ENCODE measurements at places on chromosomes 4 and X.

- no peak for DNase-seq
Measured at GRCh38 chr4:7557456-7557855, 122.7 kb upstream of the PSAPL1 start.

DNA sequence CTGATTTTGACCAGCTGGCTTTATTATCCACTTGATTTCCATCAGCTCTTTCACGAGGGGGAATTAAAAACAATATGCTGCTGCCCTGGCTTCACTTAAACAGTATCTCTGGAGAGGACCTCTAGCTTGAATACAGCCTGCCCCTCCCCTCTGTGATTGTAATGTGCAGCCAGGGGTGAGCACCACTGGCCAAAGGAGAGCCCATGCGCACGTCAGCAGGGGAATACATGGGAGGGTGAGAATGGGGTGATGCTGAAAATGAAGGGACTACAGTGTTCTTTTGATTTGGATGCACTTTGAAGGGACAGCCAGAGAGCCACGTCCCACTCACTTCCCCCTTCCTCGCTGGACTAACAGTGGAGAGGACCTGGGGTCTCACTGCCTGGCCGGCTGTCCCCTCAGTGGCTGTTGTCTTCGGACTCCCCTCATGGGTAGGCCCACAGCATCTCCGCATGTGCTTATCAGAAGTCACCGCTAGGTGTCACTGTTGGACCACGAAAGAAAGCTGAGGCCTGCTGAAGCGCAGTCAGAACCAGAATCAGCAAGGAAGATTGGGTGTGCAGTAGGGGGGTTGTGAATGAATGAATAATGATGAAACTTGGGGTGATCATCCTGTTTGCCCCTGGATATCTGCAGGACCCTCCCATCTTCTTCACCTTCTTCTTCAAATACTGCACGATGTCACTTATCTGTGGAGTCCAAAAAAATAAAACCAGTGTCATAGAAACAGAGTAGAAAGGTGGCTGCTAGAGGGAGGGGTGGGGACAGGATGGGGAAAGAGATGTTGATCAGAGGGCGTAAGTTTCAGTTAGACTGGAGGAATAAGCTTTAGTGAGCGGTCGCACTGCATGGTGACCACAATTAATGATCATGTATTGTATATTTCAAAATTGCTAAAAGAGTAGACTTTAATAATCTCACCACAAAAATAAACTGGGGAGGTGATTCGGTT is 32.8 kb downstream of the CLCN4 start:
- peak; percentile 56 for DNase-seq

- no peak for DNase-seq
Measured at GRCh38 chr4:139528377-139529005, 27.5 kb downstream of the SETD7 start.

- DNase-seq: no peak
Measured at GRCh38 chr4:17667253-17667652, 52.8 kb downstream of the MED28 start.

DNA sequence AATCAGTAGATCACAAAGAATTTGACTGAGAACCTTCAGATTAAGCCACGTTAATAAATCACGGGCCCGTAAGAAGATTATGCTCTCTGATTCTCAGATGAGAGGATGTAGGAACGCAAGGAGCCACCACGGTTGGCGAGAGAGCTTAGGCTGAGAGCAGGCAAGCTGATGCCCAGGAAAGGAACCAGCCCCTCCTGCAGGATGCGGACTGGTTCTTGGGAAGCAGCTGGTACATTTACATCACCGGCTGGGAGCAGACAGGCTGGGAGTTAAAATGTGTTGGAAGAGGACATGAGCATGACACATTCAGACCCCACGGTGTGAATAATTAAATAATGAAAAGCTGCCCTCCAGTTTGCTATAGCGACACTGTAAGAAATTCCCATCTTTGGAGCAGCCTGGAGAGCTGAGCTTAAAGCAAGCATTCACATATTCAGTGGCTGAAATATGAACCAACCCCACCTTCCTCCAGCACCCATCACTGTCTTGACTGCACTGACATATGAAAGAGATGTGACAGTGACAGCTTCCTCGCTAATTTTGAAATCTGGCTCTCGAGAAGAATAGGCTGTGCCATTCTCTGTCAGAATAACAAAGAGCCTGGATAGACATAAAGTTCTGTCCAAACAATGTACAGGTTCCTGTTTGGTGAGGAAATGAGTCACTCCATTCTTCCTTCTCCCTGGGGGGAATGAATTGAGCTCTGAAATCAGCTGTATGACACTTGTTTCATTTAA is 33.1 kb downstream of the LNX1 start:
- no peak for DNase-seq

GRCh38 chr4:150098214-150098613 is 20.0 kb downstream of the DCLK2 start:
- no peak for DNase-seq

- DNase-seq: no peak
Measured at GRCh38 chr4:116870686-116871085, 214.7 kb downstream of the TRAM1L1 start.

DNA sequence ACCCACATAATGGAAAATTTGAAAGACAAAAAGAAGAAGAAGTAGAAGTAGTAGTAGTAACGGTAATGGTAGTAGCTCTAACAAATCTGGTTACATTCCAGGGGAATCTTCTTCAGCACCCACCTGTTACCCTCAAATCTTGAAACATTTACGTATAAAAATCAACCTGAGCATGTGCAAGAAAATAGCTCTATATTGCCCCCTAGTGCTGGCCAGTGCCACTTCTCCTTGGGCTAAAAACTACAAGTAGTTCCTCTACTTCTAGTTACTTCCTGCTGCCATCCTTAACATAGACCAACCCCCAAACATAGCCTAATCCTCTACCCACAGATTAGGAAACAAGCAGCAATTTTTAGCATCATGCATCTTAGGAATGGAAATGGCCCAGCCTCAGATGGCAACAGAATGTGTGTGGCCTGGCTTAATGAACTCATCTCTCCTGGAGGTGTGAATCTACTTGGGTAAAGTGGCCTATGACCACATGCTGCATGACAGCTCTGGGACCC is 3.1 kb downstream of the PDGFC start:
- DNase-seq: no peak

DNA sequence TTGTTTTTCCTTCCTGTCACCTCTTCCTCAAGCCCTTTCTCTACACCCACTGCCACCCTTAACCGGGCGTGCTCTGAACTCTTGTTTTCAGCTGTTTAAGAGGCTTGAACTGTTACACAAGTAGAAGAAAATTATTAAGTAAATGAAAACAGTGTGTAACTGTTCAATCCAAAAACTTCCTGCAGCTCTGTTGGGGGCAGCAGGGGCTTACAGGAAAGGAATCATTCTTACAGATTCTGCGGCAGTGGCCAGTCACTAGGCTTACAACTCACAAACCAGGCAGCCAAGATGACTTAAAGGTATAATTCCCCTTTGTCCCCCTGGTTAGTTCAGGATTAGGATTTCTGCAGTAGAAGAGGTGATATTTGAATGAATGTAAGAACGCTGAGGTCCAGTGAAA is 70.2 kb upstream of the ETNPPL start:
- DNase-seq: no peak

GRCh38 chr4:113882668-113883067 is 96.8 kb downstream of the ARSJ start:
- DNase-seq: no peak

DNA sequence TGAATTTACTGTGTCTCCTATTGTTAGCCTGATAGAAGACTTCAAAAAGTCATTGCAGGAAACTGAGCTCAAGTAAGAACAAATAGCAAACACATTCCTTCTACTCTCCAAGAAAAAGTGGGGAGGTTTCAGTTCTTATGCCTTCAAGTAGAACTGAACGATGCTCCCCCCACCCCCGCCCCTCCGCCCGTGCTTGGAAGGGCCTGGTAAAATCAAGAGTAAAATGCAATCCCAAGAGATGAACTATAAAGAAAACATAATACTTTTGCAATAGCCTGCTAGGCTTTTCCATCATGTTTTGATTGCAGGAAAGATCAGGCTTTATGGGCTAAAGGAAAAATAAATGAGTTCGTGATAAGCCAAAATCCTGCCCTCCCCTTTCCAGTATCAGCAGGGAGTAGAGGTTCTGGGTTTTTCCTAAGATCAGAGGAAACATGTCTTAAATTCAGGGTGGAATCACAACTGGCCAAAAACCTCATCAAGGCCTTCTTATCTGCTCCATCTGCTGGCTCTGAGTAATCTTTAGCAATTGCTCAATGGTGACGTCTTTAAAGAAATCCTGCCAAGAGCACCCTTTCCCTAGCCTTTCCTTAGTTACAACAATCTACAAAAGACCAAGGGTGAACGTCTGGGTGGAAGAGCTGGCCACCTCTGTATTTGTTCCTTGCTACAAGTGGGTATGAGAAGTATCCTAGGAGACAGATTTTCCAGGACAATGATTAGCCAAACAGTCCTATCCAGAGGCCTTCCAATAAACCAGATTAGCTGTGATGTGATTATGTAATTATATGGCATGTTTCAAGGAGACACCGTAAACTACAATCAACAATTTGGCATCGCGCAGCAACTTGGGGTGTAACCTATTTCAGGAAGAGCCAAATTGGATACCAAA is 66.3 kb upstream of the FAM9C start:
- no peak for DNase-seq

DNA sequence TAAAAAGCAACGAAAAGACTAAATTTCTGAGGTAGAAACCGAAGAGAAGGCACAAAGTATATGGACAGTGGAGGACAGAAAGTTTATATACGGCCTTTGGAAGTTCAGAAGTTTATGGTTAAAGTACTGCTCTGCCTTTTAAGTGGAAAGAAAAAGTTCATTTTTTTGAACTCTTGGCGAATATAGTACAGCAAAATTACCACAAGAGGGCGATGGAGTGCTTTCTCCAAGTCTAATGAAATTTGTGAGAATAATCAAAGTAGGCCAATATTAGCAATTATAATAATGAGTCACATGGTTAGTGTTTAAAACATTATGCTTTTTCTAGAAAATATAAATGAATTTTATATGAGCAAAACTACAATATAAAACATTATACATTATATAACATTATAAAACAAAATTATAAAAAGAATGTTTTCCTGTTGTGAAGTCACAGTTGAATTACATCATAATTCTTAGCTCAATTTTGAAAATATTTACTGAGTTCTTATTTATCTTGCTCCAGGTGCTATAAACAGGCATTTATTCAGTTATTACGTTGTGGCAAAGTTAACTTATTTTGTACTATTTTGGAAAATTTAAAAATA is 136.2 kb upstream of the BMPR1B start:
- peak; percentile 1 for DNase-seq

GRCh38 chr4:40058854-40059253 is 2.2 kb downstream of the N4BP2 start:
- DNase-seq: no peak

- DNase-seq: no peak
Measured at GRCh38 chrX:17798921-17799320, 61.6 kb downstream of the SCML1 start.

DNA sequence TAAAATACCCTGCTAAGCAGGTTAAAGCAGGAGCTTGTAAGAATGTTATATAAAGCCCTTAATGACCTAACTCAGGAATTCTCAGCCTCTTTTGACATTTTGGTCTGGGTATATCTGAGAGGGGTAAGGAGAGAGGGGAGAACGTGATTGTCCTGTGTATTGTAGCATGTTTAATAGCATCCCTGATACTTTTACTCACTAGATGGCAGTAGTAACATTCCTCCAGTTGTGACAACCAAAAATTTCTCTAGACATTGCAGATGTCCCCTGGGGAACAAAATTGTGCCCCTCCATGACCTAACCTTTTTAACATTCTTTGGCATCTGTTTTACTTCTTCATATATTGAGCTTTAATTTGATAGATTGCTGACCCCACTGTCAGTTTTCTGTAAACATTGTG is 17.9 kb downstream of the SMARCA5 start:
- no peak for DNase-seq

GRCh38 chr4:5713861-5714260 is 2.9 kb downstream of the EVC start:
- DNase-seq: no peak

GRCh38 chr4:150710770-150711375 is 128.9 kb downstream of the MAB21L2 start:
- no peak for DNase-seq

GRCh38 chr4:118983293-118983692 is 94.6 kb downstream of the SYNPO2 start:
- DNase-seq: no peak

DNA sequence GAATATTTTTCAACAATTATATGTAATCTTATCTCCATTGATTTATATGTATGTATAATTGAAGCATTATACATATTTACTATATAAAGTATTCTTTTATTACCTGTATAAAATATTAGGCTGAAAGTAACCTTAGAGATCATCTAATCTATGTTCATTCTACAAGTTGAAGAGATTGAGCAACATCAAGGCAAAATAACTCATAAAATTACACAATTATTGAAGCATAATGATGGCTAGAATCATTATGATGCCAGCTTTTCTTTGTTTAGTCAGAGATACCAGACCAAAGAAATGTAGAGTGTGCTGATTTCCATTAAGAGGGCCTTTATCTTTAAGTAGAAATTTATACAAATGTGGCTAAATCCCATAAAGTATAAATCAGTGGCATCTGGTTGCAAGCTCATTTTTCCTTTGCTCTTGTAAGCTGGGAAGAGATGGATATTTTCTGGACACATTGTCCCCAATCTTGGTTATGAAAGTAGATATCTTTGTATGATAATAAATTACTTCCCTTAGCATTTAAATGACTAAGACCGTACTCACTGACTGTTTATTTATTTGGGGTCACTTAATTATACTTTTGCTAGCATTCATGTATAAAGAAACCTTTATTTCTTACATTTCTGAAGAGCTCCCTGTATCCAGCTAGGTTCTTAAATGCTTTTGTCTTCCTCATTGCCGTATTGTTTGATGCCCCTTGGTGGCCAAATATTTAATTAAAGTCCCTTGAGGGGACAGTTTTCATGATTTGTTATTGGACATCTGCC is 339.8 kb downstream of the PCDH7 start:
- no peak for DNase-seq

Data from activated CD4-positive, alpha-beta T cell treated with anti-CD3 and anti-CD28 coated beads for 24 hours (primary cell).